ENCODE measurements at places on chromosomes 1 and 21. TPM values are rescaled to one million over a fixed set of nuclear protein-coding genes. Genes with fewer than 3 reads are reported as not detected.

Gene PMVK
- 8.6 TPM for total RNA-seq

Gene EFNA1
- 99.7 TPM for total RNA-seq

Gene PTPN7
- 0.49 TPM for total RNA-seq

Gene OR14K1
- not detected for total RNA-seq

Gene FLG2
- total RNA-seq, result not detected

Gene TMEM269
- not detected for total RNA-seq

Gene AGT
- not detected for total RNA-seq

Gene CDC7
- total RNA-seq, result 3.5 TPM

Gene UBL4B
- total RNA-seq, result not detected

Gene NES
- total RNA-seq, result 81.5 TPM

Gene LIN9
- total RNA-seq, result 5.9 TPM

Gene PAQR6
- total RNA-seq, result 0.50 TPM

Gene HUNK
- not detected for total RNA-seq

Gene SFN
- total RNA-seq, result 0.16 TPM

Gene PRDM16
- under 0.01 TPM for total RNA-seq

Gene GPR161
- 11.2 TPM for total RNA-seq

Gene GJA8
- not detected for total RNA-seq

Gene INAVA
- not detected for total RNA-seq

Gene RAB7B
- total RNA-seq, result not detected

Gene FAM72C
- 0.16 TPM for total RNA-seq

Gene CCDC181
- not detected for total RNA-seq

Gene KISS1
- total RNA-seq, result 2.1 TPM

Gene BTBD8
- 1.9 TPM for total RNA-seq

Gene RGS13
- total RNA-seq, result not detected

Gene RAB42
- total RNA-seq, result 5.2 TPM

Gene IL12RB2
- total RNA-seq, result 0.19 TPM

Gene ZNF683
- total RNA-seq, result not detected

Gene LCE1F
- total RNA-seq, result not detected

Gene HOOK1
- total RNA-seq, result not detected

Gene CFHR2
- not detected for total RNA-seq

Gene LCE1E
- not detected for total RNA-seq

Gene FASLG
- not detected for total RNA-seq

Gene IRF2BP2
- total RNA-seq, result 56.2 TPM

Gene DIRAS3
- 3.2 TPM for total RNA-seq

Gene FCRL2
- total RNA-seq, result not detected

Gene SIK1
- total RNA-seq, result 11.6 TPM

Gene OLFML2B
- 0.13 TPM for total RNA-seq

Gene OR2G6
- total RNA-seq, result not detected

Gene PFDN2
- 31.4 TPM for total RNA-seq

Gene CDC42BPA
- 159 TPM for total RNA-seq

Gene CYP4A22
- total RNA-seq, result not detected

Gene SPATA21
- not detected for total RNA-seq

Gene LHX4
- total RNA-seq, result not detected

Gene RNU1-3
- 6,751 TPM for total RNA-seq

Gene EPHB2
- total RNA-seq, result 66.9 TPM

Gene LCE2B
- total RNA-seq, result not detected

Gene CACHD1
- total RNA-seq, result 4.5 TPM

Gene PRAMEF10
- not detected for total RNA-seq
